Stimulated activated CD8-positive, alpha-beta memory T cell treated with anti-CD3 and anti-CD28 coated beads, Interleukin-4, amount 100 ng/mL, for 24 hours (primary cell): ENCODE measurements at places on chromosomes 2 and 18.
A peak's percentile ranks its signal among the peaks of the same experiment; 100 is the strongest.

DNA sequence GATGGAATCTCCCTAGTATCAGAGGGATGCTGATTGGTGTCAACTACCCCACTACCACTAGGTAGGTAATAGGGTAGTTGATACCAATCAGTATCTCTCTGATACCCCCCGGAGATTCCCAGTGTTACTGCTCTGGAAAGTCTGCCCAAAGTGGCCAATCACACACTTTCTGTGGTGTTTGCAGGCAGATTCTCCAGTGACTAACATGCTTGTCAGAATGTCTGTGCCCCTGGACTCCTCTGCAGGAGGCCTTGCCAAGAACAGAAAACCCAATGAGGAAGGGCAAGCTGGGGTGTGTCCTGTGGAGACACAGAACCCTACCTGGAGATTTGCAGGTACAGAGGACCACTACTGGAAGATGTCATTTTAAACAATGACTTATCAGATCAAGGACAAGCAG is 135.1 kb downstream of the RIT2 start:
- DNase-seq = no peak

GRCh38 chr2:2913601-2914120 is 464.0 kb downstream of the EIPR1 start:
- DNase-seq = no peak

- no peak for DNase-seq
These were observed 35.4 kb upstream of the MYO3B start for GRCh38 chr2:170142502-170142901.

GRCh38 chr2:238879621-238880377 is 31.9 kb downstream of the TWIST2 start:
- DNase-seq = no peak

GRCh38 chr2:86633155-86633651 is 9.5 kb upstream of the RNF103 start:
- no peak for DNase-seq

DNA sequence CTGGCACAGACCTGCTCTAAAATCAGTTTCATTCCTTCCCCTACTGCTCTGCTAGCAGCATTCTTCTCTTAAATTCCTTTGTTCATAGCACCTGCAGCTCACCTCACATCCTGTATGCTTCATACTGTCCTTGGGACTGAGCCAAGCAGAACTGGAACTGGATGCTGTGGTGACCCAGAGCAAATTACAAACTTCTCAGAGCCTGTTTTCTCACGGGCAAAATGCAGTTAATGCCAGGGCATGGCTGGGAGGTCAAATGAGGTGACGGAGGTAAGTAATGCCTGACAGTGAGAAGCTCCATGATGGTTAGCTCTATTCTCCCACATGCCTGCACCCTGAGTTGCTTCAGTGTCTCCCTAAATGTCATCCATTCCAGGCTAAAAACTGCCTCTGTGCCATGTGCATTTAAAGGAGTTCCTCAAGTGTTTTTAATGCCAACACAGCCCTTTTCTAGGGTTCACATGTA is 29.7 kb downstream of the C2orf42 start:
- no peak for DNase-seq

DNA sequence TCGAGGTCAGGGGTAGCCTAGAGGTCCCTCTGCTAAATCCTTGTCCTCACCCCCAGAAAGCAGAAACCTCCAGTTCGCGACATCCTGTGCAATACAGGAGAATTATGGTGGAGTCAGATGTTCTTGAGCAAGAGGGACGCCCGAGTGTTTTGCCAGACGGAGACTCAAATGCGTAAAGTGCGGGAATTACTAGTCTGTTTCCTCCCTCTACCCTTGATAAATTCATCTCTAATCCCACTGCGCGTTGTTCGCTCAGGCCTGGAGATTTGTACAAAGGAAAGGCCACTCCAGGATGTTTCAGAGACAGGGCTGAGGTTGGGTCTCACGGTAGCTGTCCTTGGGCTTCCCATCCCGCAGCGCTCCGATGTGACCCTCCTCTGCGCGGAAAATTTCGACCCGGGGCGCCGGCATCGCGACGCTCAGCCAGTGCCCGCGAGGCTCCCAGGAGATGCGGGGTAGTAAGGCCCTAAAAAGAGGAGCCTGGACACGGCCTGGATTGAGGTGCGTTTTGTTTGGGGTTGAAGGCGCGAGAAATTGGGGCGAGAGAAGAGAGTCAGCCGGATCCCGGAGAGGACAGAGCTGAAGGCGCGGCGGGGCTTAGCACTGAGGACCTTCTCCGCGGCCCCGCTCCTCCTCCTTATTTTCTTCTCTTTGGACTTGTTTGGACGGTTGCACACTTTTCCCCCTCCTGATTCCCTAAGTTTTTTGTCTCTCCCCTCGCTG is 2.6 kb upstream of the NEUROD1 start:
- no peak for DNase-seq

DNA sequence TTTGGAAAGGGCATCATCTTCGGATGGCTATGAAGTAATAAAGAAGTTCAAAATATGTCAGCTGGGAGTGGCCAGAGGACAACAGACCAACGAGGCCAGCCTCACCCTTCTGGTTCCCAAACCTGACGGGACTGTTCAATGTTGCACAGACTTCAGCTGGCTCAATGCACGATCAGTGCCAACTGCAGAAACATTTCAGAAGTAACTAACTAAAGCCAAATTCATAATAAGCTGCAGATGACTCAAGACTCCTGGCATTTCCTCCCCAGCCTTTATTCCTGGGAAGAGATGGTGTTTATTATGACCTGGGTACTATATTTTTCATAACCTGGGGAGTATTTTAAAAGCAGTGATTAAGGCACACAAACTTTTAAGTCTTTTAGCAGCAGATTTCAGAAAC is 3.8 kb upstream of the ATP6V1C2 start:
- DNase-seq = no peak

- no peak for DNase-seq
These were observed 27.4 kb upstream of the CATIP start for GRCh38 chr2:218329027-218329825.

DNA sequence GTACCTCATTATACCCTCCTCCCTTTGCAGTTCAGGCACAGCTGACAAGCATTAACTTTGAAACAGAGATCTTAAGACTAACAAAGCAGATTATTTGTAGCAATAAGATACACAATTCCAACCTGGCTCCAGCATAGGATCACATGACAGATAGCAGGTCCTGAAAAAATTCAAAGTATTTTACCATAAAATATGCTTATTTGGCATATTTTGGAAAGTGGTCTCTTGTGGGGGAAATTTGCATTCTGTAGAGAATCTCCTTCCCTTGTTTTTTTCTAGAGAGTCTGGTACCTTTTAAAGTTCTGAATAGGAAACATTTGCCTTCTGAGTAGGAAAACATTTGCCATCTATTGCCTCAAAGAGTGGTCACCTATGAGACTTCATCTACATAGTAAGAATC is 212.8 kb upstream of the SH3BP4 start:
- DNase-seq = no peak

DNA sequence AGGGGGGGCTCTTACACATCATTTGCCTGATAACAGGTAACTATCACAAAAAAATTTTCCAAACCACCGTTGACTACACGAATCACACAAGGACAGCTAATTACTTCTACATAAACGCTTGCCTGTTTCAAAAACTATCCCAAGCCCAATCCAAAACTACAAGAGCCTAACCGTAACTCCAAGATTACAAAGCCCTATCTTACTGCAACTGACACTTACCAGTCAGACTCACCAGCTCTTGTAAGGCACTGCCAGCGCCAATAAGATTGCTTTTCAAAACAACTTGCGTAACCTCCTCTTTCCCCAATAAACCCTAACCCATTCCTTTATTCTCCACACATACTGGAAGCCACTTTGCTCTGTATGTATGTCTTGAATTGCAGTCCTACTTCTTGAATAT is 148.4 kb downstream of the NBAS start:
- no peak for DNase-seq

GRCh38 chr2:10524341-10524740 is 76.2 kb upstream of the ODC1 start:
- DNase-seq = no peak

GRCh38 chr2:7618031-7618430 is 700.8 kb downstream of the RNF144A start:
- DNase-seq = no peak

- no peak for DNase-seq
These were observed 24.1 kb upstream of the ANXA4 start for GRCh38 chr2:69717861-69718273.

DNA sequence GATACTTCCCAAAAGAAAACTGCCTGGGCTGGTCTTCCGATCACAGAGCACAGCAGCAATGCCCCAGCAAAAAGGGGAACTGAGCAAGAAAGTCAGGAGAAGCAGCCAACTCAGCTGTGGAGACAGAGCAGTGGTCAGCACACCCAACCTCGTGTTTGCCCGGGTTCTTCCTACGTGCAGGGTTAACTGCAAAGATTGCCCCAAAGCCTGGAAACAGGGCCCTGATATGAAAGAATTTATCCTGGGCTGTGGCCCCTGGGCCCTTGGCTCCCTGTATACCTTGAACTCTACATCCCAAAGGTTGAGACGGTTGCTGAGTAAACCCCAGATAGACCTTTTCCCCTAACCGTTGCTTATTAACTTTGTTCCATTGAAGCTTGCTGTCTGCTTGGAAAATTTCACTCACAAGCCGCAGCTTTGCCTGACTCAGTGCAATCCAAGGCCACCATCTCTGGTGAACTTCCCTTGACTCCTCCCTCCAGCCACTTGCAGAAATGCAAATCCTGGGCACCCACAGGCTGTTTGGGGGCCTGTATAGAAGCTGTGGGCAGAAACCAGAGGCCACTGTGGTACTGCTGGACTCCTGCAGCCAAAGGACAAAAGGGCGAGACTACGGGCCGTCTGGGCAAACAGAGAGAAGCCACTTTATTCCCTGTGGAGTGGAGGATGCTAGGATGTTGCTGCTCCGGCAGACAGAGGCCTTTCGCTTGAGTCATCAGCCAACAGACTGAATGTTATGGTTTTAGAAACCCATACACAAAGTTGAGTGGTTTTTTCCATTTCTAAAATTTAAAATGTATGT is 18.2 kb downstream of the NRP2 start:
- DNase-seq = no peak

GRCh38 chr2:233241803-233242202 is 9.7 kb upstream of the ATG16L1 start:
- DNase-seq = no peak

GRCh38 chr18:44937960-44938719 is 257.5 kb downstream of the SETBP1 start:
- no peak for DNase-seq

DNA sequence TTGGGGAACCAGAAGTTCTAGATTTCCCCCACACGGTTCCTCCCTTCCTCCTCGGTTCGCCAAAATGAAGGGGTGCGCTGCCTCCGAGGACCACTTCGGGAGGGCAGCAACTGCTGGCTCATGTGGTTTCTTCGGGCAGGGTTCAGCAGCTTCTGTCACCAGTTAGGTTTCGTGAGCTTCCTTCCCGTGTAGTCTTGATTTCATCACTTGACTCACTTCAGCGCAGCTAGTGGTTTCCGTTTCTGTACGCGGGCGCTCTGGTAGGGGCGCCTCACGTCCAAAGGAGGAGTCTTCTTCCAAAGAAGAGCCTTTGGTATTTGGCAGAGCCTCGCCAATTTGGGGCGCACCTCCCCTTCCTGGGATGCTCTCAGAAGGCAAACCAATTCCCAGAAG is 485 bp upstream of the GALNT3 start:
- DNase-seq = peak; percentile 30

- DNase-seq = no peak
These were observed 30.9 kb upstream of the IL1R2 start for GRCh38 chr2:101960819-101961337.

DNA sequence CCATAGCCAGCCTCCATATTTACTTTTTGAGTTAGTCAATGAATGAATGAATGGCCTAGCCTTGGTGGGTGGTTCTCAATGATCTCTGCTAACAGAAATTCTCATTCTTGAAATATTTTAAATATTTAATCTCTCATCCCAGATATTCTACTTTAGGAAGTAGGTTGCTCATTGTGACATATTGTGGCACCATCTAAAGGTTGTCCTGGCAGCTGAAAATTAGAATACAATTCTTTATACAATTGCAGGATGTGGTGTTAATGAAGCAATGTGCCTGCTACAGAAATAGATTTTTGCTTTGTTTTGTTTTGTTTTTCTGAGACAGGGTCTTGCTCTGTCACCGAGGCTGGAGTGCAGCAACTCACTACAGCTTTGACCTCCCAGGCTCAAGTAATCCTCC is 35.8 kb downstream of the SCG2 start:
- no peak for DNase-seq

DNA sequence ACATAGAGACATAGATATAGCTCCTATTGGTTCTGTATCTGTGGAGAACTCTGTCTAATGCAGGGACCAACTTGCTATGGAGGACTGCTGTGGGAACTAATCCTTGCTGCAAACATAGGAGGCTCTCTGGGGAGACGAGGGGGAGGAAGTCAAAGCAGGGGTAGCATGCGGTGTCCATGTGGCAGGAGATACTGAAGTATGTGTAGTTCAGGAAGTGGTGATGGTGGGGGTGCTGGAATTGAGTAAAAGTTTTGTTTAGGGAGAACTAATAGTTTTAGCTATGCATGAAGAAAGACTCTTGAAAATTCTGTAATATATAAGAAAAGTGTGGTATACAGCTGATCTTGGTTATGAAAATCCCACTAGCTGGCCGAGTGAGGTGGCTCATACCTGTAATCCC is 62.0 kb downstream of the ANKRD44 start:
- no peak for DNase-seq

GRCh38 chr2:145007960-145008263 is 488.0 kb upstream of the ZEB2 start:
- no peak for DNase-seq

DNA sequence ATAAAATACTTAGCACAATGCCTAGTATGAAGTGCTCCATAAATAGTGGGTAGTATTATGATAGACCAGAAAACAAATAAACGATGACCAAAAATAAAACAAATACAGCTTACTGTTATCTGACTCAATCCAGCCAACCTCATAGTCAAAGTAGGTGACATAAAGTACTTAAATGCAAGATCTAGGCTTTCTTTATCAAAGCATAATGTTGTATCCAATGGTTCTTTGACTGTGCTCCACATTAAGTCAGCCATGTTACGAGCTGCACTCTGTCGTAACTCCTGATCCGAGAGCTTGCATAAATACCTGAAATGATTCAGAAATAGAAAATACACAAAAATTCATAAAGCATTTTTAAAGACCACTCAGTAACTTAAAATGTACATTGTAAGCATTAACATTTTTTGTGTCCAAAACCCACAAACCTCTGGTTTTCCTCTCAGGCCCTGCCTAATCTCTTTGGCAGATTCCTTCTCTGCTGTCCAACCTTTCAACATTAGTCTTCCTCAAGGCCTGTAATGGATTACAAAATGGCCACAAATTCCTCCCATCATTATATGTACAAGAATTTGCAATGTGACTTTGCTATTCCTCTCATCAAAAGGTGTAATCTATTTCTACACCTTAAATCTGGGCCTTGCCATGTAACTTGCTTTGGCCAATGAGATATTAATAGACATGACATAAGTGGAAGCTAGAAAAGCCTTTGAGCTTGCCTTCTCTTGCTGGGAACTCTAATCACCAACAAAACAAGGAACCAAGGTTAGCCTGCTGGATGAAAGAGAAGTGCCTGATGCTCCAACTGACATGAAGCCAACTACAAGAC is 90.6 kb downstream of the USP34 start:
- DNase-seq = no peak

GRCh38 chr2:229175497-229175863 is 95.6 kb downstream of the PID1 start:
- DNase-seq = no peak

GRCh38 chr2:85151026-85151425 is 17.8 kb downstream of the TCF7L1 start:
- DNase-seq = no peak

- DNase-seq = no peak
These were observed 336.6 kb upstream of the SALL3 start for GRCh38 chr18:78643004-78643403.

GRCh38 chr2:218648088-218648786 is 11.2 kb downstream of the ZNF142 start:
- peak; percentile 16 for DNase-seq

- no peak for DNase-seq
These were observed 34.3 kb downstream of the ADD2 start for GRCh38 chr2:70733646-70734180.
